Anterior cingulate cortex (tissue), 58 donors: ENCODE measurements at places on chromosomes 7 and 10.

DNA sequence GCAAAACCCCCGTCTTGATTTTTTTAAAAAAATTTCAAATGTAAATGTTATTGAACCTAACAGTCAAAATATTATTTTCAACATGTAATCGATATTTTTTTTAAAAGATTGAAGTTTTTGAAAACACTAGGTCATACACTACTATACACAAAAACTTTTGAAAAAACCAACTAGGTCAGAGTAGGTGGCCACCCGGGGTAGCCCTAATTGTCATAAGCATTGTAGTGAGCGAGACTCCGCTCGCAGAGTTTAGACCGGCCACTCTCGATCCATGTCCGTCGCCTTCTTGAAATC lies 417 bp downstream of the RFC2 start:
- no peak for DNase-seq

DNA sequence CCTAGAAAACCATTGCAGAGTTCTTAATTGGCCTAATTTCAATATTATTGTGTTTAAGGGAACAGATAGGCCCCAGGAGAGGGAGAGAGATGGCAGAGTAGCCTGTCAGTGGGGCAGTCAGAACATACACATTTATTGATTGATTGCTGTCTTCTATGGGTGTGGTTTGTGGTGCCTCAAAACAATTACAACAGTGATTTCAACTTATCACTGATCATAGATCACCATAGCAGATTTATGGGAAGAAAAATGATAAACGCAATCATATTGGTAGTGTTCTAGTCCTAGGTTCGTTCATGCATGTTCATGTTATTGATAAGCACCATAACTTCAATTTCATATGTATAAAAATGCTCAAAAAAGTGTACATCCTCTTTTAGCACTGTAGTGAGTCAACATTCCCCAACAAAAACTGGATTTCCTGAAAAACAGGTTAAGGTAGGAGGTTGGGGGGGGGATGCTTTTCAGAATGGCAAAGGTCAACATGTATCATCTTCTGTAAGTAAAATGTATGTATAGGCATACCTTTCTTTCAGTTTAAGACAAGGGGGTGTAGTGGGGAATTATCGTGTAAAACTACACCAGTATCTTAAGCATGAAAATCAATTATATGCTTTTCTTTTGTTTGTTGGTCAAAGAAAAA lies 1.1 kb upstream of the TNKS2 start:
- no peak for DNase-seq

GRCh38 chr7:143901332-143901667 lies 676 bp downstream of the TCAF1 start:
- DNase-seq = no peak

- DNase-seq = no peak
Observed at GRCh38 chr10:5565671-5566581, 41.2 kb downstream of the CALML3 start.

DNA sequence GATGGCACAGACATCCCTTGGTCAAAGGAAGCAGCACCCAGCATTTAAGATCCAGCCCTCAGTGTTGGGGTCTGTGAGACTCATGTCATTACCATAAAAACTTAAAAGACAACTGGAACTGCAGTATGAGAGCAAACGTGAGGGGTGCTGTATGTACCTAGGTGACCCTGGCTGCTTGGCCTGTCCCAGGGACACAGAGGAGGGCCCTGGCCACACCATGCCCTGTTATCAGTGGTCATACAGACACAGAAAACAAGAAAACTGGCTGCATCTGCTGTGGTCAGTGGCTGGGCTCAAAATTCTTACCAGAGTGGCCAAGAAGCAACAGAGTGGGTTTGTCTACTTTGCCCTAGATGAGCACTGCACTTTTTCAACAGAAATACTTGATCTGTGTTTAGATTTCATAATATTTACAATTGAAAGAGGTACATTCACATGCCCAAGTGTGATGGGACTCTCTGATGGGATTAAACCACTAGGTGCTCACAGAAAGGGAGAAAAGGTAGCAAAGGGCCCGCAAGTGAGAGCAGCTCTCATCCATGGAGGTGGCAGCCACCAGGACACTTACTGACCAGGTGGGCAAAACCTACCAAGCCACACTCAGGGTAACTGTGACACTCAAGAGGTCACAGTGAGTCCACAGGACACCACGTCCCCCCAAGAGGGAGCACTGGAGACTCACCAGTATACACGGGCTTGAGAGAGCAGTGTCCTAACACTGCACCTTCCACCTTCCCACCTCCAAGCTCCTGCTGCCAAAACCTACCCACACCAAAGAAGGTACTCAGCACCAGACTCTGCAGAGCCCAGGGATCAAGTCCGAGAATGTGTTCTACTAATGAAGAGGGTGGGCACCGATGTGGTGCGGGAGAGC lies 68.1 kb upstream of the CAMK2B start:
- DNase-seq = no peak

GRCh38 chr7:323410-323809 lies 33.4 kb downstream of the FOXL3 start:
- no peak for DNase-seq

DNA sequence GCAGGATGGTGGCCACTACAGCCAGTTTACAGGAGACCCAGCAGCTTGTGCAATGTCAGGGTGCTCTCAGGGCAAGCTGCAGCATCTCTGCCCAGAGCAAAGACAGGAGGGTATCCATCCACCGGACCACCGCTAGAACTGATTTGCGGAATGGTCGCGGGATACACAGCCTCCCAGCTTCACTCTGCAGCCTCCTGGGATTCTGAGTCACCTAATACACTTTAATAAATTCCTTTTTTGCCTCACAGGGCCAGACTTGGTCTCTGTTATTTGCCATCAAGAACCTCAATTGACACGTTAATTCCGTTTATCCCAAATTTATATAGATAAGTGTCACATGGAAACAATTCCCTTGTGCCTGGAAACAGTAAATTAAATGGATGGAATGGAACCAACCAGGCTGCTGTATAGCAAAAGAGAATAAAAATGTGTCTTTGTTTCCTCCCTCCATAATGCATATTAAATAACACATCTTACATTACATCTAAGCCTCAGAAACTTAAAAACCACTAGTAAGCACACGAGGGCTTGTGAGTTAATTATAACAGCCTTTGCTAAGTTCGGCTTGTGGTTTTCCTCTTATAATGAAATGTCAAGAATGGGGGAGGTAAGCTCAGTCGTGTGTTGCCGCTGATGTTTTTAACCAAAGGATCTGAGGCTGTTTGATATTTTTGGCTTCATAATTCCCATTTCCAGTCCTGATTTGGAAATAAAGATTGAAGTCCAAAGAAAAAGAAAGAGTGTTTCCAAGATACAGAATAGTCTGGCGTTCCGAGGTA lies 52.1 kb downstream of the ADRB1 start:
- no peak for DNase-seq

DNA sequence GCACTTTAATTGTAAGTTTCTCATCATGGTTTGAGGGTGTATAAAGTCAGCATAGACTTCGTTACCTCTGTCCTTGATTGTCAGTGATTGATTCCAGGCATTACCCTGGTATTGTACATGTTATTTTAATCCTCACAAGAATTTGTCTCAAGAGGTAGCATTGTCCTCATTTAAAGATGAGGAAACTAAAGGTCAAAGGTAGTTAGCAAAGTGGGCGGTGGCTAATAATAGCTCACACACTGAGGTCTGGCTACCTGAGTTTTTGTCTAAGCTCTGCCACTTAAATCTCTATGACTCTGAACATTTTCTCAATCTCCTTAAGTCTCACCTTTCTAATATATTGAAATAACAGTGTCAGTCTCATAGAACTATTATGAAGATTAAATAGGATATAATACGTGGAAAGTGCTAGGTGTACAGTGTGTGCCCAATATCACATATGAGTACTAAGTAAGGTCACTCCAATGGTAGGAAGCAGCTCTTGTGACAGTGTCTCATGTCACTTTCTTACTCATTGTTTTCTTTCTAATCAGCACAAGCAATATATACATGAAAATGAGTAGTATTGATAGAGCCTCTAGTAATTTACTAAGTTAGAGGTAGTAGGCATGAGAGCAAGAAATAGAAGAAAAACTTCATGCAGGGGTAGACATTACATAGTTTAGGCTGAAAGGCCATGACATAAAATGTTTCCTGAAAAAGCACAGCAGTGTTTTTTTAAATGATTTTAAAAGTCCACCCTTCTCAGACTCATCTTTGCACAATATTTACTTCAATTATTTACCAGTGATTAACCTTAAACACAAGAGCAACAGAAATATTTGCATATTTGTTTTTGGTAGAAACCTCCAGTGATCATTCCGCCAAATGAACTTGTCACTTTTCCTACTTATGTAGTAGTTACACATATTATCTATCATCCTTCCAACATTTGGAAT lies 21.0 kb downstream of the AHR start:
- DNase-seq = no peak

GRCh38 chr7:21338728-21339164 lies 89.1 kb upstream of the SP4 start:
- DNase-seq = no peak

- DNase-seq = no peak
Observed at GRCh38 chr7:18831419-18831818, 286.0 kb downstream of the TWIST1 start.

DNA sequence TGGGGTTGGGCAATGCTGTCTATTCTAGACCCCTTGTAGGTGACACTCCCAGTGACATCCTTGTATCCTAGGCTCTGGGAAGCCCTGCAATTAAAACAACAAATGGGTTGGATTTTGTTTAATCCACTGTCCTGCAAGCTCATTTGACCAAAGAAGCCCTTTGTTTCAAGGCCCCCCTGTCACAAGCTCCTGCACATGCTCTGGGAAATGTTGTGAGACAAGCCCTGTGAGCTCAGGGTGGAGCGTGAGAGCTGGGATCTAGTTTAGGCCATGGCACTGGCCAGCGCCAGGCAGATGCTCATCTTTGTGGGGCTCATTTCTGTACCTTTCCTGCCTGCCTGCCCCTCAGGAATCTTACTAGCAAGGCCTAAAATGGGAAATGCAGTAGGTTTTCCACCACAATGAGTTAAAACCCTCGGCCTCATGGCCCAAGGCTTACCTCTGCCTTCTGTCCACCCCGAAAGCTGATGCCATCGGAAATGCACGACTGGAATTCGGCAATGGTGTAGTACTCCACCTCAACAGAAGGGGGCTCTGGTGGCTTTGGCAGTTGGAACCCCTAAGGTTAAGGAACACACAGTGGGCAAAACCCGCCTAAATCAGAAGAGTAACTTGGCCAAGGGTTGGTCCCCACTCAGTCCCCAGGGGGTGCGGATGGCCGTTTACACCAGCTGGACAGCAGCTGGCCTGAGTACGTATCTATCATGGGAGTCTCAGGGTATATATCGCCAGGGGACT lies 112.0 kb downstream of the NEURL1 start:
- DNase-seq = no peak

DNA sequence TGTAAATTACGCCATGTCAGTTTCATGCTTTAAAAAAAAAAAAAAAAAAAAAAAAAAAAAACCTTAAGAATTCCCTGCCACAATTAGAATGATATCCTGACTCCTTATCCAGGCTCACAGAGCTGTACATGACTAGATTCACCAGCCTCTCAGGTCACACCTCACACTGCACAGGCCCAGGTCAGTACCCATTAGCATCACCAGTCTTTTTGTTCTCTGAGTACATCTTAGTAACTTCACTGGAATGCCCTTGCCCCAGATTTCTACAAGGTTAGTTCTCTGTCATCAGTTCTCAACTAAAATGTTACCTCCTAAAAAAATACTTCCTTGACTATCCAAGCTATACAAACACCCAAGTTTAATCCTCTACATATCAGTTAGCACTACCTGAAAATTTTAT lies 211.0 kb downstream of the LRRN3 start:
- DNase-seq = no peak
